ENCODE measurements at places on chromosomes 6 and 20.
A peak's percentile ranks its signal among the peaks of the same experiment; 100 is the strongest.

DNA sequence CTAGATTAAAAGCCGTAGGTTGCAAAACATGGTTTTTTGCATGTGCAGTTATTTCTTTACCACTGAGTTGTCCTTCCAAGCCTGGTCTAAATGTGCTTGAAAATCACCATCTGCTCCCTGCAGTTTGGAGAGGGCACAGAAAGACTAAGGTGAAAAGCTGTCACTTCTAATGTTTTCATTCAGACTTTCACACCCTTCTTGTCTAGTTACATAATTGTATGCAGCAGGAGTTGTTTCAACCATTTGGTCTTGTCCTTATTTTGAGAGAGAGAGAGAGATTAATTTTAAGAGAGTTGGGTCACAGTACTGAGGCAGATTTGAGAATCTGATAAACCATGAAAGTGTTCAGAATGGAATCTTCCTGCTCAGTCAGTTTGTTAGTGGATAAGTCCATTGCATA is 82.5 kb downstream of the ARID1B start:
- DNase-seq = no peak

- DNase-seq = no peak
These were observed 10.9 kb downstream of the GOPC start for GRCh38 chr6:117591405-117591804.

DNA sequence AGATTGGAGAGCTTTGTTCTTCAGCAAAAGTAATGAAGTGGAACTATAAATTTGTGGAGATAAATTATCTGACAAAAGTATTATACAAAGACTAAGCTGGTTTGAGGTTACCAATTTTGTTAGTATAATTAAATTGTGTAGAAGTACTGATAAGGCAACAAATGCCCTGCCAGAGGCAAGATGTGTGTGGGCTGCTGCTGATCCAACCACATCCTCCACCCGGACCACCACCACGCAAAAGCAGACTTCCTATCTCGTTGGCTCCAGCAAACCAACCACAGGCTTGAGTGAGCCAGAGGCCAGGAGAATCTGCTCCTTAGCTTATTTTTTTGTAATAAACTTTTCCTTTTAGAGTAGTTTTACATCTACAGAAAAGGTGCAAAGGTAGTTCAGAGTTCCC is 1.1 kb upstream of the MYLK4 start:
- no peak for DNase-seq

- DNase-seq = no peak
These were observed 7.4 kb downstream of the BCAS4 start for GRCh38 chr20:50802289-50802688.

DNA sequence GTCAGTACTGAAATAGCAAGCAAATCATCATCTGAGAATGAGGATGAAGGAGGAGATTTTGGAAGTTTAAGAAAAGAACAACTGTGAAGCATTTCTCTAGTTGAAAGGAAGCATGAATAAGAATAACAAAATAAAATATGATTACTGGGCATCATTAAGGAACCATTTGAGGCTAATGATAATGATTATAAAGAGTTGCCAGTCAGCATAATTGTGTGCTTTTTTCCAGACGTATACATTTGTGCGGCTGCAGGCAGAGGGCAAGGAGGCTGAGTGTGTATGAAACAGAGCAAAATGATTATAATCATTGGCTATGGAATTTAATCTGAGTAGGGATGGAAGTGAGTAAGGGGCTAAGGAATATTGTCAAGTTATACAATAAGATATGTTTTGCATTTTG is 218.7 kb upstream of the FUT9 start:
- DNase-seq = no peak

DNA sequence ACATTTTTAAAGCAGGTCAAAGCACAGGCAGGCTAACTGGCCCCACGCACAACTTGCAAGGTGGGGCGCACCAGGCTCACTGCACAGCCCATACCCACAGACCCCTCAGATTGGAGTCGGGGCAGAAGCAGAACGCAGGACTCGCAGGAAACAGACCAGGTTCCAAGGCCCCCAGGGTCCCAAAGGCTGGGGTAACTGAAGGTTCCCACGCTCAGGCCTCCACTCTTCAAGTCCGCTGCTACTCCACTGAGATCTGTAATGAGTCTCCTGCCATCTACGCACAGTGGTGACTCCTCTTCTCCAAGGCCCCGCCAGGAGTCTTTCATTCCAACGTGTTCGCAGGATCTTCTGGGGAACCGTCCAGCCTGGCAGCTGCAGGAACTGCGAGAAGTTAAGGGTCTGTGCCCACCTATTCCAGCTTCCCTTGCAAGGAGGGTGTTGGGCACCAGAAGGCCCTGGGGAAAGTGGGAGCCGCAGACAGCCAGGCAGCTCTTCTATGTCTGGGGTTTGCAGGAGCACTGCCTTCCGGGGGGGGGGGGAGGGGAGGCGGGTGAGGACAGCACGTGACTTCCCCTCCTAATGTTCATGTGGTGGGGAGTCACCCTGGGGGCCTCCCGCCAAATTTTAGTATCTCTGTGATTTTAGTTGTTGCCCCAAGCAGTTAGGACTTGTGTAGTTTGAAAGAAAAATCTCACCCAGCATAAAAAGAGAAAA is 2.0 kb upstream of the TAF4 start:
- peak; percentile 6 for DNase-seq

DNA sequence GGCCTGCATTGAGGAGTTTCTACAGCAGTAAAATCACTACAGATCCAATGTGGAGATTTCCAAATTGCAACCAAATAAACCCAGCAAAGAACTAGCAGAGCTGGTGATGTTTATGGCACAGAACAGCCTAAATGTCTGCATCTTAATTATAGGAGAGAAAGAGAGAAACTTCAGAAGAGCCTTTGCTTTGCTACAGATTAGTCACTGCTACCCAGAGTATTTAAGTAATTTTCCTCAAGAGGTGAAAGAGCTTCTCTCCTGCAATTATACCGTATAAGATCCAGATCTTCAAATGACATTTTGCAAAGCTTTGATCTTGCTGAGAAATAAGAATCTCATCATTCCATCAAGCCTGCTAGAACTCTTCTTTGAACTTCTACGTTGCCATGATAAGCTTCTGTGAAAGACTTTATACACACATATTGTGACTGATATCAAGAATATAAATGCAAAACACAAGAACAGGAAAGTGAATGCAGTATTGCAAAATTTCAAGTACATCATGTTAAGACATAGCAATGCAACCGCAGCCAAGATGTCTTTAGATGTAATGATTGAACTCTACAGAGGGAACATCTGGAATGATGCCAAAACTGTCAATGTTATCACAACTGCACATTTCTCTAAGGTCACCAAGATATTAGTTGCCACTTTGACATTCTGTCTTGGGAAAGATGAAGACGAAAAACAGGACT is 48.0 kb downstream of the MKKS start:
- peak; percentile 28 for DNase-seq

DNA sequence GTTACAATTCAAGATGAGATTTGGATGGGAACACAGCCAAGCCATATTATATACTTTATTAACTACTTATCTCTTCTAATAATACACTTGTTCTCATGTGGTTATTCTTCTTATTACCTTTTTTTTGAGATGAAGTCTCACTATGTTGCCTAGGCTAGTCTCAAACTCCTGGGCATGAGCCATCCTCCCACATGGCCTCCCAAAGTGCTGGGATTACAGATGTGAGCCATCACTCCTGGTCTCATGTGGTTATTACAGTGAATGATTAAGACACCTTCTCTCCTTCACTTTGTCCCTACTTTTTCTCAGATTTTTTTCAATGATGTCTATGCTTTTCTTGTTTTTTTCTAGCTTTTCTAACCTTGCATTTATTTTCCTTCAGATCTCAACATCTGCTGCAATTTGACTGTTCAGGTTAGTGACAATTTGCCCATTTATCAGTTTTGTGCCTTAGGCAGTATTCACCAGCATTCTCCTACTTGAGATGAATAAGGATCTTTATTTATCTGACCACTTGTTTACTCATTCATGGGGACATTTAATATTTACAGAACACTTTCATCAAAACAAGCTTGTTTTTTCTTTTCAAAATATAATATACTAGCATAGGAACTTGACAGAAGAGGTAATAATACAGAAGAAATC is 105.7 kb downstream of the SLC16A10 start:
- DNase-seq = no peak

DNA sequence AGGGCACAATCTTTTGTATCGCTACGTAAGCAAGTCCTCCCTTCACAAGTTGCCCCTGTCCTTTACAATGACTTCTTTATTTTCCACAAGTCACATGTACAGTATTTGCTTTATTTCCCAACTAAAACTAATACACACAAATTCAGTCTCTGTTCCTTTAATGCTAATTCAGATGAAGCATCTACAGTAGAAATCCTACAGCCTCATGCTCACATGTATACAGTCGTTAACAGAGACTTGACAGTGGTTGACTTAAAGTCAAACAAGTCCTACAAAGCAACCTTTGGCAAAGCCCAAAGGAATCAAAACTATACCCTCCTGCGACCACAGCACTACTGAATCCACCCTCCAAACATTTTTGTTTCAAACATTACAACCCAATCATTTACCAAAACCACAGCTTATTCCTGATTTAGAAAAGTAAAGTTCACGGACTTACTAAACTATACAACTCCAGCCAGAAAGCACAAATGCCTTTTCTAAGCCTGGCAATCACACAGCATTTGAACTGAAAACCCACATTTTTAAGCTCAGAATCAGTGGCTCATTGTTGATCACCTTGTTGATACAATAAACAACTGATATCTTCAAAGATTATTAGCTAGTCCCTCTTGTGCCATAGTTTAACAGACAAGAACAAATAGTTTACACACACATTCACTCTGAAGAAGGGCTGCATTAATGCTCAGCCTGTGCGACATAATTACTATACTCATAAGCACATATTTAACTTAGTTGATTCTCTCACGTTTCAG is 70.9 kb upstream of the NHSL1 start:
- no peak for DNase-seq

DNA sequence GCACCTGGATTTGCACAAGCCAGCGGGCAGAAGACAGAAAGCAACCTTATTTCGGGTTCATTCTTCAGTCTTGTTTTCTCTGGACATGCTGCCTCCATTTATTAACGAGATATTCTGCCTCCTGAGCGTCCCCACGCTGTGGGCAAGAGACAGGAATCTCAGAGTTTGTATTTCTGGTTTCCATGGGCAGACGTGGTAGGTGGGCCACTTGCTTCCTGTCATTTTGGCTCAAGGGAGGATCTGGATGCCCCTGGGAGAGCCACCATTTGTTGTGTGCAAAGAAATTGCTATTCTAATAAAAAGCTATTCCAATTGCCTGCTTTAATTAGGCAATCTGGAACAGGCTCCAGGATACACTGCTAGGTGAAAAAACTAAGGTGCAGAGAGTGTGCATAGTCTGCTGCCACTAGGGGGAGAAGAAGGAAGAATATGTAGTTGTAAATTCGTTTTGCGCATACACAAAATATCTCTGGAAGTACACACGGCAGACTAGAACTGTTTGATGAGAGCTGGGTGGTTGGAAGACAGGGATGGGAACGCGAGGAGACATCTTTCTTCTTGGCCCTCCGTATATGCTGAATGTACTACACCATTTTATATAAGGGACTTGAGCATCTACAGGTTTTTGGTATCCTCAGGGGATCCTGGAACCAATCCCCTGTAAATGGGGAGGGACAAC is 30.1 kb upstream of the SLC16A10 start:
- DNase-seq = peak; percentile 40

DNA sequence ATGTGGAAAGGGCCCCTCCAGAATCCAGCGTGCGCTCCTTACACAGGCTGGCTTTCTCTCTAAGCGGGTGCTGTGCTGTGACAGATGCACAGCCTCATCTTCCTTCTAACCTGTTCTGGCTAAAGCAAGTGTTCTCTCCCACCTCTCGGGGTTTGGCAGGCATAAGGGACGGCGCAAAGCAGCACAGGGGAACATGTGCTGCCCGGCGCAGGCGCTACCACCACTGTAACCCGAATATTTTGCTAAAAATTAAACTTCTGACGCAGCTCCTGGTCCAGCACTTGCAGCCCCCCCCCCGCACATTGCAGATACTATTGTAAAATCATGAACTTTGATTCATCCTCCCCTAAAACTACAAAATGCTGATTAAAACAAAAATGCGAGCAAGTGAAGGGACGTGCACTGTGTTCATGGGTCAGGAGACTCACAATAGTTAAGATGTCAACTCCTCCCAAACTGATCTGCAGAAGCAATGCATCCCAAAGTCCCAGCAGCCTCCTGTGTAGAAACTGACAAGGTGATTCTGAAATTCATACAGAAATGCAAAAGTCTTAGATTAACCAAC is 43.0 kb downstream of the TAF4 start:
- no peak for DNase-seq

GRCh38 chr6:25899123-25899522 is 25.1 kb upstream of the SLC17A3 start:
- DNase-seq = peak; percentile 12

DNA sequence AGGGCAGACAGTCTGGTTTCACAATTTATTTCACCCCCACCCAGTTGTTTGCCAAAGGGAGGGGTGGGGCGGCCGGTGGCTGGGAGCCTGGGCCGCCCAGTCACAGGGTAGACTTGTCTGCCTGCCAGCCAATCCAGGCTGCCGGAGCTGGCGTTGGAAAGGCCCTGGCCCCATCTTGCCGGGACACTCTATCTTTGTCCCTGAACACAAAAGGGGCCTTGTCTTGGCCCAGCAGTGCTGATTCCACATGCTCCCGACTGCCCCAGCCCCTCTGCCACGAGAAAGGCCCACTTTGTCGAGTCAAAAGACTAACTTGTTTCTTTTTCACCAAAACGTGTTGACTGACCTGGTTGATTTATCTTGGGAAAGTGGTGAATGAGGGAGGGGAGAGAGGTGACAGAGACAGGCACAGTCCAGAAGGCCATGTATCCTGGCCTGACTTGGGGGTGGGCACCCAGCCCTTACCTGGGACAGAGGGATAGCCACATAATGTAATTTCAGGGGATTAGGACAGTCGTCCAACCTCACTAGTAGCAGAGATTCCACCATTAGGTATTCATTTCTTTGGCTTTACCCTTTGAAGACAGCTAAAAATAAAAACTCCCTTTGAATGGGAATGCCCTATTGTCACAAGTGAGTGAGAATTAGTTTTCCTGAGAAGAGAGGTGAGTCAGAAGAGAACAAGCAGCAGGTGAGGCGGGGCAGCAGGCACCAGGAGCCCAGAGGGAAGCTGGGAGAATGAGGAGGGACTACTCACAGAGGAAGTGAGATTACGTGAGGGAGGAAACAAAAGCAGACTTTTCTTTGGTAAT is 67.0 kb upstream of the SIRPA start:
- DNase-seq = no peak

DNA sequence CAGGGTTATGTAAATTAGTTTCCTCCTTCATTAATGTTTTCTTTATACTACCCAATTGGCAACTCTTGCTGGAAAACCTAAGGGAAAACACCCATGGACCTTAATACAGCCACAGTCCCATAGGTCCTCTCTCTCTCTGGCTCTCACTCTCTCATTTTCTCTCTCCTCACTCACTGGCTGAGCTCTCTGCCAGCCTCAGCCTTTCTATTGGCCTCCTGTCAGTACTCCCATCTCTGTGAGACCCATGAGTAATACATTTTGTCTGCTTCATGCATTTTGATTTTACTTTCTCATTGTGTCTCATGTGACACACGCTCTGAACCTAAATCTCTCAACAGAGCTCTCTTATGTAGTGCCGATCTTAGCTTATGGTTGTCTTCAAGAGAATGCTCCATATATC is 907.5 kb downstream of the C6orf118 start:
- DNase-seq = no peak

DNA sequence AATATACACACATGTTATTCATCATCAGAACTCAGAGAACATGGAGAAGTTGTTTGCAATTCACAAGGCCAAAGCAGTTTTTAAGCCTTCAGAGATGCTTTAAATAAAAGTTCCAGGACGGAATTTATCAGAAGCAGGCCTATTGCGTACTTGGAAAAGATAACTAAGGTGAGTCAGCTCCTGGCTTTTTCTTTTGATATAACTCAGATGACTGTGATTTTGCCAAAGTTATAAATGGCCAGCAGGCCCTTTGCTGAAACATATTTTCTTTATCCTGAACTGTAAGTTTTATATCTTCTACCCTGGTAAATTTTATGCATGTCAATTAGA is 55.0 kb upstream of the PLCB1 start:
- DNase-seq = no peak

All from fibroblast of skin of right biceps (primary cell).